ENCODE measurements at places on chromosomes 3 and 15.

DNA sequence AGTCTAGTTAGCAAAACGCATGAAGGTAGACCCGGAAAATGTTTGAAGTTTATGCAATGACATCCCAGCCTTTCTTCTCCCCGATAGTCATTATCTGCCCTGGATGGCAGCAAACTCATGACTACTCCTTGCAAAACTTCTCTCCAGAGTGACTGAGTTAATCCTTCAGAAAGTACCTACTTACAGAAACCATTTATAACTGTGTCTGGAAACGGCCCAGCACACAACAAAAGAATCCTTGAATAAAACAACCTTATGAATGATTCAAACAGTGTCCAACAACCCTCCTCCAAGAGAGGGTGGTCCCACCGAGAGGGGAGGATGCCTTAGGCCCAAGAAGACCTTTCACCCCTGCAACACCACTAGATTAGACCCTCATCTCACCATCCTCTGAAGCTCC is 14.2 kb downstream of the ST8SIA2 start:
- DNase-seq, result no peak

- no peak for DNase-seq
These were observed 32.2 kb upstream of the LRTM1 start for GRCh38 chr3:54960082-54960481.

DNA sequence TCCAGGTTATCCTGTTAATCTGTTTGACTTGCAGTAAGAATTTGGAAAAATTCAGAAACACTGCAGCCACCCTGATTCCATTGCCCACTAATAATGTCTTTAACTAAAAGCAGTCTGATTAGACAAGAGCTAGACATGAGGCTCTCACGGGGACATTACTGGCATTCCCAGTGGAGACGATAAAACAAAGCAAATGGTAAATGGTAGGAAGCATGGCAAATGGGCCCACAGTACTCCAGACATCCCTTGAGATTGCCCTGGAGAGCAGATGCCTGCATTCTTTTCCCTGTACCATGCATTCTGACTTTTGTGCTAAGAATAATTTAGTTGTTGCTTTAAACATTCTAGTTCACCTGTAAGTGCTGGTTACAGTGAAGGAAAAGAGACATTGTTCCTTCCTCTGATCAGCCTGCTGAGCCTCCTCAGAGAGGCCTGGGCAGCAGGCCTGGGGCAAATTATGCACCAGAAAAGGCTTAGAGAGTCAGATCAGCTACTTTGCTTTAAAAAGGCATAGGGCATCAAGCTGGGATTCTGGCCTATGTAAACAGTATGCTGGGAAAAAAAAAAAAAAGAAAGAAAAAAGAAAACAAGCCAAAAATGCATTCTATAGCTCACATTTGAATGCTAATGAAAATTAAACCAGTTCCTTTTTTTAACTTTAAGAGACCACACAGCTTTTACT is 204.6 kb downstream of the GABRG3 start:
- no peak for DNase-seq

GRCh38 chr15:79204886-79205675 is 77.4 kb upstream of the ANKRD34C start:
- no peak for DNase-seq

DNA sequence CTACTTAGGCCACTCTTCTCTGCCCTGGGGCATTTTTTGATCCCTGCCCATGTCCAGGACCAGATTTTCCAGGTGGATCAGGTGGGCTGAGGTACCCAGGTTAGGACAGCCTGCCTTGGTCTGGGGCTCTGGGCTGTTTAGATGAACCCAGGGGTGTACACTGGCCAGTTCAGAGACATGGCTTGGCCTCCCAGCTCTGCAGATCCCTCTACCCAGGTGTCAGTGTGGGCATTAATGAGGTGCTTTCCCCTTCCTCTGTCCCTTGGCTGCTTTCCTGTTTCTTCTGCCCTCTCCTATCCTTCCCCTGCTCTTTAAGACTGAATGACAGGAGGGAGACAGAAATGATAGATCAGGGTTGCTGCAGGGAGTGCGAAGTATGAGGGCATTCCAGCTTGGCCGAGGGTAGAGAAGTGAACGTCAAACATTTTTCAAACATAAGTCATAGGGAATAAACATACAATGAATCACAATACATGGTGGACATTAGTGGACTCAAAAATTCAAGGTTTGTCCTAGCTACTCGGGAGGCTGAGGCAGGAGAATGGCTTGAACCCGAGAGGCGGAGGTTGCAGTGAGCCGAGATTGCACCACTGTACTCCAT is 30.5 kb downstream of the RTP1 start:
- no peak for DNase-seq

GRCh38 chr15:73378089-73378488 is 9.3 kb upstream of the HCN4 start:
- no peak for DNase-seq

GRCh38 chr3:115563984-115564383 is 59.3 kb upstream of the GAP43 start:
- DNase-seq, result no peak

- no peak for DNase-seq
These were observed 343.0 kb upstream of the ARL6 start for GRCh38 chr3:97421565-97421964.

- no peak for DNase-seq
These were observed 26.1 kb downstream of the KCNMB2 start for GRCh38 chr3:178562143-178562946.

DNA sequence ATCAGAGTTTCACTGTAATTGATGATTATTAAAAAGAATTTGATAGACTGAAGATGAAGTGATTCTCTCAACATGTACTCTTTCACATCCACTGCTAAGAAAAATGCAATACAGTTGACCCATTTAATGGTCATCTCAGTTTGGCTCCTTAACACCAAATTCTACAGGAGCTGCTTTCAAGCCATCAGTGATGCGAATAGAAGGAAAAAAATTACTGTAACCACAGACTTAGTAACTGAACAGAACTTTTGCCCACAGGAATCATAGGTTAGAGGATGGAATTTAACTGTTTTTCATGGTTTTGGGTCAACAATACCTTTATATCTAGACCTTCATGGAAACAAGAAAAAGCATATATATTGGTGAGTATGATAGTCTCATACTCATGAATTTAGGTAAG is 633.5 kb downstream of the CADM2 start:
- no peak for DNase-seq

DNA sequence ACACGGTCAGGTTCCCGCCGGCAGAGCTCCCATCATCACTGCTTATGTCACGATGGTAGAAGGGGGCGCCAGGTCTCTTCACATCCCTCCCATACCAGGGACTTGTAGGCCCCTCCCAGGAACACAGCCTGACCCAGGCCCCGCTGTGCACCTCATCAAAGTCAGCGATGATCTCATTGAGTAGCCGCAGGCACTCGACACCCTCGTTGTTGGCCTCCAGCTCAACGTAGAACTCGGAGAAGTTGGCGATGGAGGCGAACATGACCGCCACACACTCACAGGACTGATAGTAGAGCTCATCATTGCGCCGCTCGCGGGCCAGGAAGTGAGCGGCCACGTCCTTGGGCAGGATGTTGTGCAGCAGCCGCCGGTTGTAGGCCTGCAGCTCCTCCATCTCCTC is 89.2 kb downstream of the SEC22A start:
- DNase-seq, result no peak

GRCh38 chr15:29270169-29270955 is 740 bp upstream of the NSMCE3 start:
- no peak for DNase-seq

DNA sequence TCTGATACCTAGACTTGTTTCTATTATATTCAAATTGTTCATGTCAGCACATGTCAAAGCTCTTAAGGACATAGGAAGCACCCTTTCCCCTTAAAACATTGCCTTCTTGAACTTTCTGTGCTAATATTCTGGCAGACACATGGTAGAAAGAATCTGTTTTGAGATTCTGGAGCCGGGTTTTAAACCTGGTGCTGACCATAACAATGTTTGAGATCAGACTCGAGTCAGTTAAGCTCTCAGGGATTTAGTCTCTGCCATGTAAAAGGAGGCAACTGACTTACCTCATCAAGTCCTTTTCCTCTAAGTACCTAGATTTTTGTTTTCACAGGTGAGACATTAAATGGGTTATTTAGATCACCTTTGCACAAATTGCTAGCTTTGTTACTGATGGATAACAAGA is 38.9 kb downstream of the RBMS3 start:
- no peak for DNase-seq

- no peak for DNase-seq
These were observed 124.2 kb downstream of the TMCO5A start for GRCh38 chr15:38058596-38059075.

DNA sequence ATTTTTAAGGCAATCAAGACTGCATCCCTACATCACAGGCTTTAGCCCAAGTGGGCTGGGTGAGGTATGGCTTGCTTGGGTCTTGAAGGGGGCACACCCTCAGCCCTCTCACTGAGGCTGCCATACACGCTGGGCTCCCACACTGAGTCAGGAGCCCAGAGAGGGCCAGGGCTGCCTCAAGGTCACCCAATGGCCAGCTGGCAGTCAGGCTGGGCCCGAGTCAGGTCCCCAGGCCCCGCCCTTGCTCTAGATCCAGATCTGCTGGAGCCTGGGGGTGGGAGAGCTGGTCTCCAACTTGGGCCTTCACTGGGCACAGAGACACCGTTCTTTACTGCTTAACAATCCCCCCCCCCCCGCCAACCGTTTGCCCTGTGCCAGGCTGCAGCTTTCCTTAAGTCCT is 88.1 kb downstream of the IQSEC1 start:
- no peak for DNase-seq

- no peak for DNase-seq
These were observed 558.0 kb upstream of the TGFBR2 start for GRCh38 chr3:30048431-30048830.

Data from stimulated activated CD8-positive, alpha-beta memory T cell treated with anti-CD3 and anti-CD28 coated beads, Interleukin-7, amount 100 ng/mL, for 1 hour (primary cell).